ENCODE measurements at places on chromosomes 4 and X.

- DNase-seq, result no peak
These were observed 126.0 kb upstream of the ENPP6 start for GRCh38 chr4:184343502-184344177.

GRCh38 chr4:150822407-150822806 is 192.7 kb downstream of the LRBA start:
- DNase-seq, result no peak

GRCh38 chr4:74117024-74117534 is 18.1 kb upstream of the CXCL2 start:
- DNase-seq, result no peak

DNA sequence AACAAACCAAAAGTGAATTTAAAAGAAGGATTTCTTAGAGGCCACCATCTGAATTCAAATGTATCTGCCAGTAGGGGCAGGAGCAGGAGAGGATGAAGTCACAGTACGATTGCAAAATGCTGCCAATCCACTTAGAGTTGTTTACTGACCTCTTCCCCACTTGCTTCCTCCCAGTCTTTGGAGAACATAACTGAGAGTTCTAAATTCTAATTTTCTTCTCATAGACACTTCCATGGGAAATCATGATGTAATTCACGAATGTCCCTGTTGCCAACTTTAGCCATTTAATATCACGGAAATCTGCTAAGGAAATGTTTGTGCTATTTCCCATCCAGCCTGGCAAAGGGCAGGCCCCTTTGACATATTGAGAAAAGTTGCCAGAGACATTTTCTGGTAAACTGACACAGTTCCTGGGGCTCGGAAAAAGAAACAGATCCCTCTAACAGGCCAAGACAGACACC is 33.6 kb upstream of the NOCT start:
- DNase-seq, result no peak

- DNase-seq, result no peak
These were observed 86.4 kb upstream of the DHRSX start for GRCh38 chrX:2587146-2587545.

GRCh38 chr4:143403553-143403820 is 66.8 kb downstream of the GAB1 start:
- no peak for DNase-seq

- no peak for DNase-seq
These were observed 24.5 kb downstream of the WDR17 start for GRCh38 chr4:176090115-176090514.

GRCh38 chrX:17014216-17014615 is 67.8 kb downstream of the REPS2 start:
- DNase-seq, result no peak

DNA sequence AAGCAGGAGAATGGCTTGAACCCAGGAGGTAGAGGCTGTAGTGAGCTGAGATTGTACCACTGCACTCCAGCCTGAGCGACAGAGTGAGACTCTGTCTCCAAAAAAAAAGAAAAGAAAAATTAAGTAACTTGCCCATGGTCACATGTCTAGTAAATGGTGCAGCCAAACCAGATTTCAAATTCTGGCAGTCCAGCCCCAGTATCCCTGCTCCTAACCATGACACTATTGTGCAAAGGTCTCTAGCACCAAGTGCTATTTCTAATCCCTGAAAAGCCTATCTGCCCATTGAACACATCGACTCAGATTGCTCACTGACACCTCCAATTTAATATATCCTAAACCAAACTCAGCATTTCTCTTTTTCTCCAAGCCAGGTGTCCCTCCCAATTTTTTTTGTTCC is 7.6 kb upstream of the LAMP2 start:
- no peak for DNase-seq

DNA sequence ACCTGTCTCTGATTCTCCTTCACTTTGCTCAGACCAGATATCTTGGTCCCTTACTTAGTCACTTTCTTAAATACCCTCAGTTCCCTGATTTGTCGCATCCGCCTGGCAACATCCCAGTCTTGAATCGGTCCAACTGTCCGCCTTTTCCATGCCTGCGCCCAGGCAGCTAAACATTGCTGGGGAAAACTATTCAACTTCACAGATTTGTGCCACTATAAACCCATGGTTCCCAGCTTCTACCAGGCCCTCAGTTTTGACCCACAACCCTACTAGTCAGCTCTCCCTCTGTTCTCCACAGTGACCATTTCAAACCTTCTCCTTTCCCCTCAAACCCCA is 451 bp upstream of the FGD1 start:
- DNase-seq, result no peak

GRCh38 chrX:1093121-1093520 is 119.3 kb downstream of the CRLF2 start:
- no peak for DNase-seq

DNA sequence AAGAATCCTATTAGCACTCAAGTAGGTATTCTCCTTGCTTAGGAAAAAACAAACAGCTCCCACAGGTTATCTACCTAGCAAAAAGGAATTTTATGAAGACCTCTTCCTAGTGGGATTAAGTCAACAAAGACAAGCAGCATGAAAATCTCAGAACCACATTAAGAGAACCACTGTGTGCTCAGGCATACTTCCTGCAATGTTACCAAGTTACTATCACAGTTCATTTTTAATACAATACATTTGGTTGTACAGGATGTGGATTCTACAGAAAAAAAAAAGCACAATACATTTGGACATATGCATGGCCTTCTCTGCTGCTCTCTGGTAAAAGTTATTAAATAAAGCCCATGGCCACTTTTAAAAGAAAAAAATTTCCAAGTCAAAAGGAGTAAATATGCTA is 193.7 kb downstream of the PPP3CA start:
- DNase-seq, result no peak

- peak; percentile 25 for DNase-seq
These were observed 531 bp downstream of the ZNF141 start for GRCh38 chr4:337932-338758.

DNA sequence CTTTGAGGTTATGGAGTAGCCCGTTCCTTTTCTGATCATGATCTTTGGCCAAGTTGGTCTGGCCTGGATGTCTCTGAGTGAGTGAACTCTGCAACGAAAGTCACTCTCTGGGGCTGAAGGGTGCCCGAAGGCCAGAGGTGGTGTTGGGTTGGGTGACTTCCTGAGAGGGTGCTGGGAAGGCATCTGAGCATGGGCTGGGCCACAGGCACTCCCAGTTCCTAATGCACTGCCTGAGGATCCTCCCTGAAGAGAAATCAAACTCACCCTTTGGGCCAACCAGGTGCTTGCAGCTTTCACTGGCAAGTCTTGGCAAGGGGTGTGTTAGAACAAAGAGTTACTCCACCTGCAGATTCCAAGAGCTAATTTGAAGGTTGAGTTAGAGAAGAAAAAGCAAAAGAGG is 66.4 kb upstream of the SCML1 start:
- no peak for DNase-seq

GRCh38 chr4:1479454-1479853 is 73.2 kb upstream of the NKX1-1 start:
- DNase-seq, result no peak

- no peak for DNase-seq
These were observed 81.9 kb upstream of the QRFPR start for GRCh38 chr4:121462660-121463261.

- DNase-seq, result no peak
These were observed 471.7 kb downstream of the GASK1B start for GRCh38 chr4:157700898-157701694.

DNA sequence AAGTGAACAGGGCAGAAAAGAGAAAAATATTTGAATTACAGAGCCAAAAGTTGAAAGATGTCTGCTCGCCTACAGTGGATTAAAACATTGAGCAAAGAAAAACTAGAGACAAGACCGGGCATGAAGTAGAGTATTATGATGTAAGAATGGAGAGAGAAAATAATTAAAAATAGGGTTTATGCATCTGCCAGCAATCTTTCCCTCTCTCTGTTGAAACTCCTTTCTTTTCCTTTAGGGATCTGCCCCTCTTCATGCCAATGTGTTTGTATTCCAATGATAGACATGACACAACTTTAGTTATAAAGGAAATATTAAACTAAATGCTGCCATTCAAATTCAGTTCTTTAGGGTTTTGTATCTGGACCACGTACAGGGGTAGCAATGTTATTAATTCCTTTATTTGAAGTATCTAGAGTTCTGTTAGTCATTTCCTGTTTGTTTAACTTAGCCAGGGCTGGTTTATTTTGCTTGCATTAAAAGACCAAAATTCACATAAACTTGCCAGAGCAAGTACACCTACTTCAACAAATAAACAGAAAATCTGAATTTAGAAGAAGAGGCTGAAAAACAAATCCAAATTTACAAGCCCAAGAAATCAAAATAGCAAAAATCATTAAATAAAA is 202.6 kb downstream of the SPOCK3 start:
- no peak for DNase-seq

- DNase-seq, result no peak
These were observed 24.8 kb downstream of the CDKN2AIP start for GRCh38 chr4:183469285-183469684.

DNA sequence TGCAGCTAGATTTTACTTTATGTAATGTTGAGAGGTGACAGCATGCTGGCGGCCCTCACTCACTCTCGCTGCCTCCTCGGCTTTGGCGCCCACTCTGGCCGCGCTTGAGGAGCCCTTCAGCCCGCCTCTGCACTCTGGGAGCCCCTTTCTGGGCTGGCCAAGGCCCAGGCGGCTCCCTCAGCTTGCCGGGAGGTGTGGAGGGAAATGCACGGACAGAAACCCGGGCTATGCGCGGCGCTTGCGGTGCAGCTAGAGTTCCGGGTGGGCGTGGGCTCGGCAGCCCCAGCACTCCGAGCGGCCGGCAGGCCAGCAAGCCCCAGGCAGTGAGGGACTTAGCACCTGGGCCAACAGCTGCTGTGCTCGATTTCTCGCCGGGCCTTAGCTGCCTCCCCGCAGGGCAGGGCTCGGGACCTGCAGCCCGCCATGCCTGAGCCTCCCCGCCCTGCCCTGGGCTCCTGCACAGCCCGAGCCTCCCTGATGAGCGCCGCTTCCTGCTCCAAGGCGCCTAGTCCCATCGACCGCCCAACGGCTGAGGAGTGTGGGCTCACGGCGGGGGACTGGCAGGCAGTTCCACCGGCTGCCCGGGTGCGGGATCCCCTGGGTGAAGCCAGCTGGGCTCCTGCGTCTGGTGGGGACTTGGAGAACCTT is 128.7 kb downstream of the GASK1B start:
- DNase-seq, result no peak

DNA sequence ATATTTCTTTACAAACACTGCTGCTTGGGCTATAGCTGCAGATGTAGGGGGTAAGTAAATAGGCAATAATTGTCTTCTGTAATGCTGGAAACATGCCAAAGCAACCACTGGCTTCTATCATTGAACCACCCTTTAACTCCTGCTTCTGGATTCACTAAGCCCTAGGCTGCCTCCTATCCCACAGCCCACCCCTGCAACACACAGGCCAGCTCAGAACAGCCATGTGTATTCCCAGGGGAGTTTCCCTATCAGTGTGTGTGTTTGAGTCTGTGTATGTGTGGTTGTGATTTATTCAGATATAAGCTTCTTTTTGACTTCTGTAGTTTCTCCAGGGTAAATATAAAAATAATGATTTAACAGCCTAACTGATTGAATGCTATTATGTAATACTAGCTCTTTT is 291.3 kb downstream of the PCDH10 start:
- no peak for DNase-seq

GRCh38 chr4:20252656-20253282 is 1.1 kb downstream of the SLIT2 start:
- no peak for DNase-seq

- no peak for DNase-seq
These were observed 127.8 kb downstream of the BCOR start for GRCh38 chrX:39969819-39970504.

GRCh38 chr4:151678048-151678872 is 82.5 kb downstream of the GATB start:
- DNase-seq, result no peak

Data from activated CD8-positive, alpha-beta memory T cell treated with anti-CD3 and anti-CD28 coated beads for 4 hours (primary cell).